ENCODE measurements at places on chromosomes 2 and 18.

GRCh38 chr2:174748948-174749347 lies 15.3 kb downstream of the CHRNA1 start:
- DNase-seq, result no peak

DNA sequence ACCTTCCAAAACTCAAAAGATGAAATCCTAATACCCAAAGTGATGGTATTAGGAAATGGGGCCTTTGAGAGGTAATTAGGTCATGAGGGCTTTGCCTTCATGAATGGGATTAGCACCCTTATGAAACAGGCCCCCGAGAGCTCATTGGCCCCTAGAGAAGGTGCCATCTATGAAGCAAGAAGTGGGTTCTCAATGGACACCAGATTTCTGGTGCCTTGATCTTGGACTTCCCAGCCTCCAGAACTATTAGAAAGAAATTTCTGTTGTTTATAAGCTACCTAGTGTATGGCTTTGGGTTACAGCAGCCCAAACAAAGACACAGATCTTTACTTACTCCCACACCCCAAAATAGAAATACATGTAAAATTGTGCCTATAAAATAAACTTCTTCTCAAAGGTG lies 45.4 kb downstream of the SOCS6 start:
- no peak for DNase-seq

GRCh38 chr2:8229546-8229986 lies 452.3 kb upstream of the ID2 start:
- DNase-seq, result no peak

DNA sequence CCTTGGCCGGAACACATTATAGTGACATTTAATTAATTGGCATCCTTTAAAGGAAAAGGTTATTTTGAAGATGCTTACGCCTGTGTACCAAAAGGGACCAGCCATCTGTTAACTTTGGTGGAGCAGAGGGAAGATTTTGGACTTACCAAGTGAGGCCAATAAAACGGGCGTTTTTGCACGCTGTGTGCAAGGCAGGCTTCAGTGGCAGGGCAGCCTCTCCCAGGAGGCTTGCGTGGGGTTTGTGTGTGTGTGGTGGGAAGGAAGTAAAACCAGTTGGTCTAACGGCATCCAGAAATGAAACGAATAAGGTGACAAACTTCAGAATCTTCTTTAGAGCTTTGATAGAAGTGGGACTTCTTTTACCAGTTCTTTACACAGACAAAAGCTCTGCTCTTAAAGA lies 191.7 kb downstream of the PRKCE start:
- DNase-seq, result no peak

- DNase-seq, result no peak
Measured at GRCh38 chr2:129205176-129205575, 774.3 kb upstream of the RAB6C start.

DNA sequence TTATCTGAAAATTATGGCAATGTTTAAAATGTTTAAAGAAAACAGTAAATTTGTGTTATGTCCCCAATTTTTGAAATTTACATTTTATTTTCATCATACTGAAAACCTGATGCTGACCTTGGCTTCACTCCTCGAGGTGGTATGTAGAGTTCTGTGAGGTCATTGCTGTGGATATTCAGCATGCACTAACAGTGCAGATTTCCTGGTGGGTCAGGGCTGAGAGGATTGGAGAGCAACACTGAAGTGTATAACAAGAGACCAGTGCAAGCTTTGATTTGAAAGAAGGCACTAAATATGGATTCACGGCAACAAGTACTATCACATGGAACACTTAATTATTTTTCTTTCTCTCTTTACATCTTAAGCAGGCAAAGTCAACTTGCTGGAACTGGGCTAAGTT lies 134.1 kb downstream of the SLC8A1 start:
- DNase-seq, result no peak

- no peak for DNase-seq
Measured at GRCh38 chr18:8895987-8896619, 190.7 kb downstream of the MTCL1 start.

- DNase-seq, result no peak
Measured at GRCh38 chr2:84991404-84992160, 20.6 kb downstream of the KCMF1 start.

DNA sequence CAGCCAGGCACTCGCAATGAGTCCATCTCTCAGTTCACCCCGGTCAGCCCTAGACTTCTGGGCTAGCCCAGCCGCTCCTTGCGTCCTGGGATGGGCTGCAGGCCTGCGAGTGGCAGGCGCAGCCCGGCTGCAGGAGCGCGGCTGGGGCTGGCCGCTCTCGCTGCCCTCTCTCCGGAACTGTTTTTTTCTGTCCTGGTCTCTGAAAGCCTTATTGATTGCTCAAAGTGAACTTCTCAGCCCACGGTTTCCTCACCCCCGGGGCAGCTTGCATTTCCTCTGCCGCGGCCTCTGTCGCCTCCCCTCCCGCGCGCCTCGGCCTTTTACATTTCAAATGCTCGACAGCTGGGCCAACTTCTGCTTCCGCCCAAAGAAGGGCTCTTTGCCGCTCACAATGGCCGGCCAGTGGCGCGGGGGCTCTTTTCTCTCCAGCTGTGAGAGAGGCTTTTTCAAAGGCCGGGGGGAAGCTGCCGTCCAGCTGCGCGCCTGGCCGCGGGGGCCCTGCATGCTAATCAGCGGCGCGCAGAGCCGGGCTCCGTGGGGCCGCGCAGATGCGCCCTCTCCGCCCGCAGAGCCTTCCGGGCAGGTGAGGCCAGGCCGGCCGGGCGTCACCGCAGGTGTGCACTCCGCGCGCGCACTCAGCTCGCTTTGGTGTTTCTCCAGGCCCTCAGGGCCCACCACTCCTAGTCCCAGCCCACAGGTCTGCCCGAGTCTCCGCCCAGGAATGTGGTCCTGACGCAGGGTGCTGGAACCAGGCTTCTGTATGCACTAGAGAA lies 513.8 kb downstream of the RNF144A start:
- DNase-seq, result peak; percentile 26

- DNase-seq, result no peak
Measured at GRCh38 chr2:191384829-191385228, 139.6 kb downstream of the MYO1B start.

DNA sequence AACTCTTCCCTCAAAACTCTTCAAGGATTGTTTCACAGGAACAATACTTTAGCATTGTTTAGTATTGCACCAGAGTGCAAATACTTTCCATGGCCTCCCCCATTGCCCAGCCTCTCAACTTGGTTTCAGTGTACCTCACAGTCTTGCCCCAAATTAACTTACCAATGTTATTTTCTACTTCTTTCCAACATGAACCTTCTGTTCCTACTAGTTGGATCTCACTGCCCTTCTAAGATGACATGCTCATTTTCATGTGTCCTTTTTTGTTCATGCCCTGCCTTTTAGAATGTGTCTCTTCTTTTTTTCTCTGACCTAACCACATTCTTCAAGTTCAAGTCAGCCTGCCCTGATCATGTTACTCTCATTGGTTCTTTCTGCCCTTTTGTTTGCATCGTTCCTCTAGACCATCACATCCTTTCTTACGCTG lies 4.1 kb downstream of the SPATS2L start:
- DNase-seq, result no peak

Data from NCI-H526 (cell line).